ENCODE measurements at places on chromosomes 2 and 18.

- H3K4me1 ChIP-seq: peaks cover 16% of the 10 kb centered on the region
- no peak overlapping the region for H3K27ac ChIP-seq
These were observed 3.3 kb downstream of the SLC8A1 start for GRCh38 chr2:40448476-40449079.

GRCh38 chr2:53740170-53740569 is 27.4 kb upstream of the CHAC2 start:
- H3K36me3 ChIP-seq: peaks cover 43% of the 10 kb centered on the region
- DNase-seq: no peak
- no peaks in the 10 kb centered on the region for H3K27me3 ChIP-seq
- H3K27ac ChIP-seq: no peak overlapping the region
- peaks cover 2% of the 10 kb centered on the region for H3K4me1 ChIP-seq
- H3K4me3 ChIP-seq: no peak overlapping the region

DNA sequence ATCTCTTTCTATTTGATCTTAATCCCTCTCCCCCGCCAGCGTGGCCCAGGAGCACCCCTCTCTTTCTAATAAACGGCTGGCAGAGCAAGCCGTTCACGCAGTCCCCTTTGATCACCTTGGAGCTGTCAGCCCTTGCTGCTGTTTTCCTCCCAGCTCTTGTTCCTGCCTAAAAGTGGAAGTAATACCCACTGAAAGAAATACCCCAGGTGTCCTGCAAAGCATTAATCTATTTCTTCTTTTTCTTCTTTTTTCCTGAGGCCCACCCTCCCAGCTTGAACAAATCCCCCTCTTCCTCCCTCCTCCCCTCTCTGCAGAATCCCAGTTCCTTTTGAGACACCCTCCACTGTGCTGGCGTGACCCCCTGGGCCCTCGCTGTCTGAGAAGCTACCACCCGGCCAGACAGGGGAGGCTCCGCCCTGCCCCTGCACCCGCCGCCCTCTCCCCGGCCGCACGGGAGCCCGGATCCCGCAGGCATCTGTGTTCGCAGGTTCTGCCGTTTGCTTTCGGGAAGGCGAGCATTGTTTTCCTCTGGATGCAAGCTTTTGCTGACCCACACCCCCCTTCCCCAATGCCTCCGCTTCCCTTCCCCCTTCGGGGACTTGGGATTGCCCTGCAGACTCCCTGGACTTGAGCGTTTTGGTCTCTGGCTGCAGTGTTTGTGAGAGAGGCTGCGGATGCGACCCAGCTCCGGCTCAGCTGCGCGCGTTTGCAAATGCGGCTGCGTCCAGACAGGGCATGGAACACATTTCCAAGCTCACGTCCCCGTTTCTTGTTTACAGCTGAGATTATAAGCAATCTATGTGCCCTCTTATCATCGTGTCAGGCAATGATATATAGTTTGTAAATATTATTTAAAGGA is 631.5 kb downstream of the NYAP2 start:
- H3K27me3 ChIP-seq: no peaks in the 10 kb centered on the region
- H3K36me3 ChIP-seq: no peaks in the 10 kb centered on the region
- DNase-seq: peak; percentile 90
- peak overlapping the region; percentile 29 for H3K4me3 ChIP-seq
- peaks cover 27% of the 10 kb centered on the region for H3K4me1 ChIP-seq

GRCh38 chr2:142754182-142754581 is 123.3 kb upstream of the KYNU start:
- no peak for DNase-seq
- no peaks in the 10 kb centered on the region for H3K4me1 ChIP-seq
- no peaks in the 10 kb centered on the region for H3K36me3 ChIP-seq
- no peak overlapping the region for H3K27ac ChIP-seq

- no peaks in the 10 kb centered on the region for H3K36me3 ChIP-seq
- peaks cover 11% of the 10 kb centered on the region for H3K4me1 ChIP-seq
- H3K27me3 ChIP-seq: no peaks in the 10 kb centered on the region
- no peak overlapping the region for H3K4me3 ChIP-seq
These were observed 211.3 kb downstream of the ARL4C start for GRCh38 chr2:234285541-234285940.

- no peak overlapping the region for H3K4me3 ChIP-seq
- H3K27me3 ChIP-seq: no peaks in the 10 kb centered on the region
- no peaks in the 10 kb centered on the region for H3K36me3 ChIP-seq
- H3K4me1 ChIP-seq: peaks cover 7% of the 10 kb centered on the region
- H3K27ac ChIP-seq: no peak overlapping the region
These were observed 10.4 kb downstream of the CAVIN2 start for GRCh38 chr2:191836471-191836852.

DNA sequence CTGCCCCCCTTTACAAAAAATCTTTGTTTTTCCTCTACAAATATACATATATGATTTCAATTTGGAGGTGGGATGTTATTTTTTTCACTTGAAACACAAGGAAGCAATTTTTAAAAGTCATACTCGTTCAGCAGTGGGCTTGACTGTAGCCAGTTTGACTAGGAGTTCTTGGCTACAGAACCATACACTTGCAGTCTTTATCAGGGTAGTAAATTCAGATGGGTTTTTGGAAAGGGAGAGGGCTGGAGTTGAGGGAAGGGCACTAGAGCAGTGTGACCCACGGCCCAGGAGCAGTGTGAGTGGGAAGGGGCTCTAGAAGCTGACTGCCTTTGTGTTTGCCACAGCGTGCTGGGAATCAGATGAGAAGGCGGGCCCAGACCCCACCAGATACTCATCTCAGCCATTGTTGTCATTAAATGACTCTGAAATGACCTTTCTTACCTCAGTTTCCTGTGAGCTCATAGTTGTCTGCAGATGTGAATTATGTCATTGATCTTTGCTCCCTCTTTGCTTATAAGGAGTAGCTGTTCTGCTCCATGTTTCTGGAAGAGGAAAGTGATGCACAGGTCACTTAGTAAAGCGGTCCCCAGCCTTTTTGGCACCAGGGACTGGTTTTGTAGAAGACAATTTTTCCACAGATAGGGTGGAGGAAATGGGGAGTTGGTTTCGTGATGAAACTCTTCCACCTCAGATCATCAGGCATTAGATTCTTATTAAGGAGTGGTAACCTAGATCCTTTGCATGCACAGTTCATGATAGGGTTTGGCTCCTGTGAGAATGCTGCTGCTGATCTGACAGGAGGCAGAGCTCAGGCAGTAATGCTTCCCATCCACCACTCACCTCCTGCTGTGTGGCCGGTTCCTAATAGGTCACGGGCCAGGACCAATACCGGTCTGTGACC is 116.8 kb downstream of the SPTBN1 start:
- no peak overlapping the region for H3K4me3 ChIP-seq
- peaks cover 9% of the 10 kb centered on the region for H3K4me1 ChIP-seq
- H3K27me3 ChIP-seq: no peaks in the 10 kb centered on the region
- DNase-seq: no peak
- H3K36me3 ChIP-seq: peaks cover 4% of the 10 kb centered on the region

- H3K27me3 ChIP-seq: no peaks in the 10 kb centered on the region
- no peak overlapping the region for H3K27ac ChIP-seq
- H3K4me3 ChIP-seq: no peak overlapping the region
- no peaks in the 10 kb centered on the region for H3K36me3 ChIP-seq
These were observed 10.6 kb upstream of the CIB4 start for GRCh38 chr2:26651799-26652198.

GRCh38 chr2:120815292-120815691 is 79.6 kb downstream of the GLI2 start:
- H3K36me3 ChIP-seq: peaks cover 90% of the 10 kb centered on the region
- H3K4me1 ChIP-seq: peaks cover 9% of the 10 kb centered on the region
- H3K27me3 ChIP-seq: no peaks in the 10 kb centered on the region
- no peak for DNase-seq
- H3K27ac ChIP-seq: no peak overlapping the region

DNA sequence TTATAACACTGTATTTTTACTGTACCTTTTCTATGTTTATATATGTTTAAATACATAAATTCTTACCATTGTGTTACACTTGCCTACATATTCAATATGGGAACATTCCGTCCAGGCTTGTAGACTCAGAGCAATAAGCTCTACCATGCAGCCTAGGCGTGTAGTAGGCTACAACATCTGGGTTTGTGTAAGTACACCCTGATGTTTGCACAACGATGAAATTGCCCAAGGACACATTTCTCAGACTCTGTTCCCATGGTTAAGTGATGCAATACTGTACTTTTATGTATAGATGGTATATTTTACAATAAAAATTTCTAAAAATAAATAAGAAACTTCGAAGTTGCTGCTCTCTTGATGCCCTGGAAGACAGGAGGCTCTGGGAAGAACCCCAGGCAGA is 38.4 kb downstream of the YPEL5 start:
- H3K27me3 ChIP-seq: no peaks in the 10 kb centered on the region
- no peak for DNase-seq
- H3K36me3 ChIP-seq: no peaks in the 10 kb centered on the region
- H3K4me3 ChIP-seq: no peak overlapping the region
- H3K4me1 ChIP-seq: no peaks in the 10 kb centered on the region

GRCh38 chr2:161177969-161178368 is 17.7 kb downstream of the TANK start:
- H3K27ac ChIP-seq: no peak overlapping the region
- H3K27me3 ChIP-seq: no peaks in the 10 kb centered on the region
- H3K36me3 ChIP-seq: peaks cover 35% of the 10 kb centered on the region
- no peak for DNase-seq
- H3K4me3 ChIP-seq: no peak overlapping the region
- no peaks in the 10 kb centered on the region for H3K4me1 ChIP-seq

- H3K27ac ChIP-seq: no peak overlapping the region
- no peaks in the 10 kb centered on the region for H3K27me3 ChIP-seq
- DNase-seq: no peak
- H3K4me1 ChIP-seq: peaks cover 3% of the 10 kb centered on the region
- H3K4me3 ChIP-seq: no peak overlapping the region
These were observed 38.0 kb upstream of the ACVR2A start for GRCh38 chr2:147806846-147807245.
